Neural cell (in vitro differentiated cells): ENCODE measurements at places on chromosomes 3 and 15. TPM values are rescaled to one million over a fixed set of nuclear protein-coding genes. Genes with fewer than 3 reads are reported as not detected.

The CYP1A2 gene
- not detected in 2 replicates for polyA plus RNA-seq

The CNTN3 gene
- polyA plus RNA-seq, result 24.0 and 31.8 TPM in 2 replicates

The LRRIQ4 gene
- not detected in 2 replicates for polyA plus RNA-seq

The VGLL3 gene
- polyA plus RNA-seq, result 0.06 and 0.16 TPM in 2 replicates

The SLC28A1 gene
- not detected in 2 replicates for polyA plus RNA-seq

The TADA3 gene
- 55.4 and 64.0 TPM in 2 replicates for polyA plus RNA-seq

The TEX55 gene
- not detected in 2 replicates for polyA plus RNA-seq

The PLCH1 gene
- polyA plus RNA-seq, result 12.1 and 13.5 TPM in 2 replicates

The MESP2 gene
- polyA plus RNA-seq, result not detected in 2 replicates

The C3orf33 gene
- polyA plus RNA-seq, result 9.0 and 9.8 TPM in 2 replicates

The SERPINI1 gene
- polyA plus RNA-seq, result 123 and 150 TPM in 2 replicates

The LRRC2 gene
- not detected in 2 replicates for polyA plus RNA-seq

The TP63 gene
- 0.12 TPM in 1 of 2 replicates, not detected in the other for polyA plus RNA-seq

The GRAMD2A gene
- polyA plus RNA-seq, result 1.9 and 3.2 TPM in 2 replicates

The TLR9 gene
- polyA plus RNA-seq, result not detected in 2 replicates

The JMJD7 gene
- polyA plus RNA-seq, result 14.0 and 19.8 TPM in 2 replicates

The WDR5B gene
- polyA plus RNA-seq, result 6.9 and 8.4 TPM in 2 replicates

The ROBO2 gene
- polyA plus RNA-seq, result 55.5 and 55.8 TPM in 2 replicates

The DOCK3 gene
- polyA plus RNA-seq, result 15.6 and 18.7 TPM in 2 replicates

The GOLGA8N gene
- 0.61 and 0.68 TPM in 2 replicates for polyA plus RNA-seq

The CD96 gene
- not detected in 2 replicates for polyA plus RNA-seq

The LRTM1 gene
- polyA plus RNA-seq, result not detected in 2 replicates

The TRANK1 gene
- polyA plus RNA-seq, result 11.6 and 15.5 TPM in 2 replicates

The CX3CR1 gene
- polyA plus RNA-seq, result not detected in 2 replicates

The SEC61A1 gene
- polyA plus RNA-seq, result 91.6 and 96.5 TPM in 2 replicates

The CNBP gene
- 278 and 329 TPM in 2 replicates for polyA plus RNA-seq

The WNT5A gene
- 0.59 and 0.74 TPM in 2 replicates for polyA plus RNA-seq

The SKOR1 gene
- 0.81 and 0.94 TPM in 2 replicates for polyA plus RNA-seq

The TIMP4 gene
- polyA plus RNA-seq, result 0.70 TPM in 1 of 2 replicates, not detected in the other

The ARPP21 gene
- 8.3 and 12.8 TPM in 2 replicates for polyA plus RNA-seq

The THSD4 gene
- polyA plus RNA-seq, result 0.46 and 1.3 TPM in 2 replicates

The RCCD1 gene
- 4.5 and 8.2 TPM in 2 replicates for polyA plus RNA-seq

The LTF gene
- not detected in 2 replicates for polyA plus RNA-seq

The DHFR2 gene
- polyA plus RNA-seq, result 5.6 and 7.4 TPM in 2 replicates

The MEX3B gene
- polyA plus RNA-seq, result 38.8 and 46.0 TPM in 2 replicates

The MOBP gene
- polyA plus RNA-seq, result not detected in 2 replicates

The CCDC32 gene
- 28.4 and 34.2 TPM in 2 replicates for polyA plus RNA-seq

The SEMA6D gene
- polyA plus RNA-seq, result 108 TPM in 2 replicates

The CDCP1 gene
- polyA plus RNA-seq, result not detected in 2 replicates

The HOMER2 gene
- polyA plus RNA-seq, result 21.7 and 26.9 TPM in 2 replicates

The IMPG2 gene
- polyA plus RNA-seq, result 5.2 and 6.3 TPM in 2 replicates
